SW 1271 (cell line): ENCODE measurements at places on chromosomes 6 and 20.

DNA sequence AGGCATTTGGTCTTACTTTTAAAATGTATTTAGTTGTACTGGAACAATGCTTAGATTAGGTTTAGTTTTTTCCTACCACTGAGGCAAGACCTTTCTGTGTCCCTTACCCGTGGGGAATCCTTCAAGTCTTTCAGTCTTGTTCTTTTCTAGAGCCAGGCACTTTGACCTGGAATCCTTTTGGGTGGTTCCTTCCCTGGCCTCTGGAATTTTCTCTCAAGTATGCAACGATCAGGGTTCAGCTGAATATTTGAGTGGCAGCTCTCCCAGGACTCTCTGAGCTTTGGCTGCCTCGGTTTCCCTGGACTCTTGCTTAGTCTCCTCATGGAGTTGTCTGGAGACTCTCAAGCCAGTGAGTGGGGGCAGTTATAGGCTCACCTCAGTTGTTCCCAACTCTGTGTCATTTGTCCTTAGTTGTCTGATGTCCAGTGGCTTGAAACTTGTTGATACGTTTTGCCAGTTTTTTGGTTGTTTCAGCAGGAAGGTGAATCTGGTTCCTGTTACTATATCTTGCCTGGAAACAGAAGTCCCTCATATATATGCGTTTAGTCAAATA lies 118.1 kb downstream of the QKI start:
- no peak for DNase-seq

DNA sequence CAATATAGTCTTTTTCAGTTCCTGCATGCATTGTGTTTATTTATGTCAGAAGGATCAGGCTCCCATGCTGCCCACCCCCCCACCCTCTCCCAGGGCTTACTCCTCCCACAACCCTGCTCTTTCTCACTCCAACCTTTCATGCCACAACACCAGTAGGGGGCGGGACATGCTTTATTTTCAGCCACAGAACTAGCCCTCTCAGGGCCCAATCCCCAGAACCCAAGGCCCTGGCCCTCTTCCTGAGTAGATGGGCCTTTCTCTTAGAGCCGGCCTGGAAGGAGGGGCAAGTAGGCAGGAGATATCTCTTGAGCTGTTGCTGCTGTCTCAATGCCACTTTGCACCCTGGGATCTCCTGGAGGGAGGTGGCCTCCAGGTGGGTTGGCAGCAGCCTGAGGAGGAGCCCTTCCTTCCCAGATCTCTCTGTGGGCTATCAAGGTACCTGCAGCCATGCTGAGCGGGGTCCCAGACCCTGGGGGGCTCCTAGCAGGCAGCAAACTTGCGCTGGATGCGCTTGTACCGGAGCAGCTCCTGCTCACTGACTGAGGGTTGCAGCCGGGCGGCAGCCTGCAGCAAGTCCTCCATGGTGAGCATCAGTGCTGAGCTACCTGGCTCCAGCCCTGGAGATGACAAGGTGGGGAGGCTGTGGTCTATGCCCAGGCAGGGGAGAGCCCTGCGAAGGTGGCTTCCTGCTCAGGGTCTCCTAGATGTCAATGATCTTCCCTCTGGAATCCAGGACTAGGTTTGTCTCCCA lies 3.5 kb downstream of the GNMT start:
- no peak for DNase-seq

GRCh38 chr6:47934023-47934422 lies 152.2 kb downstream of the OPN5 start:
- no peak for DNase-seq

- DNase-seq: no peak
These were observed 1.3 kb upstream of the LIME1 start for GRCh38 chr20:63734946-63735858.

- DNase-seq: no peak
These were observed 21.5 kb upstream of the GTSF1L start for GRCh38 chr20:43748274-43748673.

- DNase-seq: no peak
These were observed 162.4 kb downstream of the FRK start for GRCh38 chr6:115898246-115898645.

DNA sequence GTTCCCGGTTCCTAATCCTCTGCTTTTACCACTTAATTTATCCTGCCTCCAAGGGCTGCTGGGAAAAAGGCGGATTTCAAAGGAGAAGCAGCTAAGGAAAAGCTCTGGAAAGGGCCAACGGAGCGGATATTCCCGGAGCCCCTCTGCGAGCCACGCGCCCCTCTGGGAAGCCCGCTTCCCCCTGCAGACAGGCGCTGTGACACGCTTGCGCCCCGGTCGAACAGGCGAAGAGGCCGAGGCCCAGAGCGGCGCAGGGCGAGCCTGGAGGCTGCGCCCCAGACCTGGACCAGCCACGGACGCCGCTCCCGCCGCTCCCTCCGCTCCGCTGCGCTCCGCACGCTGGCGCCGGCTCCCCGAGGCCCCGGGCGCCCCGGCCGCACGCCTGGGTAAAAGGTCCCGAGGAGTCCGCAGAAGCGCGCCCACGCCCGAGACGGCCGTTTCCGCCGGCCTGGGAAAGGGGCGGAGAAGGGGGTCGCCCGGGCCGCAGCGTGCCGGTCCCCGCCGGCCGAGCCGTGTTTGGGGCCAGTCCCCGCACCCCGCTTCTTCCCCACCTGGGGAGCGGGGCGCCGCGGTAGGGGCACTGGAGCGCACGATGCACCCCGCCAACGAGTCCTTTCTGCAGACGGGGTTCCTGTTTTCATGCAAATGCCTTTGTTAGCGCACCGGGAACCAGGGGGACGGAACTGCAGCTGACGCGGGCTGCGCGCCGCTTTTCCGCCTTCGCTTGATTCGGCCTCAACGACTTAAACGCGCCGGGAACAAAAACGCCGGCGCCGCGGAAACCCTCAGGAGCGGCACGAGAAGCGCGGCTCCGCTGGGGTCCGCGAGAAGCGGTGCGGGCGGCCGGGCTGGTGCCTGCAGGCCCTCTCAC lies 91.9 kb upstream of the SIRPA start:
- DNase-seq: no peak

GRCh38 chr6:149921361-149921760 lies 1.6 kb downstream of the RAET1G start:
- no peak for DNase-seq

DNA sequence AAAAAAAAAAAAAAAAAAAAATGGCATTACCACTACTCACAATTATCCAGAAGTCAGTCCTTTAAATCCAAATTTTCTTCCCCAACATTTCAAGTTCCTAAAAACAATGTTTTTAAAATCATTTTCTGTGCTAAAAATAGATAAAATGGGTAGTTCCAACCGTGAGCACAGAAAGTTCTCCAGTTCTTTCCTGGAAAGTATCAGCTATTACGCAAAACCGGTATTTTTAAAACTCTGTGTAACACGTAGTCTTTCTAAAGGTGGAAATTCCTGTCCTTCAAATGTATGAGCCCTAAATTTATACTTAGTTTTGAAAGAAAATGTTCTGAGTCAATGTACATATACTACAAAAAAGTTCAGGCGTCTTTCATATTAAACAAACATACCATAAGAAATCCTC lies 83.5 kb upstream of the SCAF8 start:
- no peak for DNase-seq

DNA sequence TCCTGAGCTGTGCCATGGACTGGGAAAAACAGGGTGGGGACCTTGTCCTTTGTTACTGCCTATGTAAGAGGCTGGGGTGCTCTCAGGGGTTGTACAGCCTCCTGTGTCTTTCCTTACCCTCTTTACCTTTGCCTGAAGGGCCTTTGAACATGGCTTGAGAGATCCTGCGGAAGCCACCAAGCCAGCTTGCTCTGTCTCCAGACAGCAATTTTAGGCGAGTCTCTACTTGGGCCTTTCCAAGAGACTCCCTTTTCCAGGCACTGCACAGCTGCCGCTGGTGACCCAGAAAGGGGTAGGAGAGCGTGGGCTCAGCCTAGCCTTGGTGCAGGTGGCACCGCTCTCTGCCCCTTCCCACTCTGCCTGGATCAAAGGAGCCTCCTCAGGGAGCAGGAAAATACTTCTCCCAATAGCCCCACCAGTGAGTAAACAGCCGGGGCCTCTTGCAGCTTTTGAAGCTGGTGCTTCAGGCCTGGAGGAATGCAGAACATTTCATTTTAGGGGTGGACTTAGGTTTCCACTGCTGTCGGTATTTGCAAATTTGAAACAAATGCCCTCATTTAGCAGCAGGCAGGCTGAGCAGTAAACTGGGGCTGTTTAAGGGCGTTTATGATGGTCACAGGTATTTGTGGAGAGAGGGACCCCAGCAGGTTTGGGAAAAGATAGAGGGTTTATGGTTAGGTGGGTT lies 13.9 kb downstream of the PTK7 start:
- no peak for DNase-seq

- DNase-seq: no peak
These were observed 23.0 kb upstream of the FKBP5 start for GRCh38 chr6:35711731-35712130.

GRCh38 chr6:80457439-80457933 lies 351.0 kb downstream of the BCKDHB start:
- DNase-seq: no peak

DNA sequence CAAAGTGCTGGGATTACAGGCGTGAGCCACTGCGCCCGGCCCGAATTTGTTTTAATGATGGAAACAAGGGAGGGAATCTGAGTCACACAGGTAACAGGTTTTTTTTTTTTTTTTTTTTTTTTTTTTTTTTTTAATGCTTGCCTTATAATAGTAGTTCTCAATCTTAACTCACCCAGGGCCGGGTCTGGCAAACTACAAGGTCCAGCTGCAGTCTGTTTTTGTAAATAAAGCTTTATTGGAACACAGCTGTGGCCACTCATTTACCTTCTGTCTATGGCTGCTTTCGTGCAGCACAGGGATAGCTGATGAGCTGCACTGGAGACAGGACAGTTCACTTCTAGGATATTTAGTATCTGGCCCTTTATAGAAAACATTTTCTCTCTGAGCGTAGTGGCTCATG lies 58.0 kb downstream of the TFAP2C start:
- no peak for DNase-seq

- no peak for DNase-seq
These were observed 1.5 kb downstream of the KIZ start for GRCh38 chr20:21127201-21127981.

GRCh38 chr20:24701668-24702067 lies 232.2 kb downstream of the SYNDIG1 start:
- no peak for DNase-seq

DNA sequence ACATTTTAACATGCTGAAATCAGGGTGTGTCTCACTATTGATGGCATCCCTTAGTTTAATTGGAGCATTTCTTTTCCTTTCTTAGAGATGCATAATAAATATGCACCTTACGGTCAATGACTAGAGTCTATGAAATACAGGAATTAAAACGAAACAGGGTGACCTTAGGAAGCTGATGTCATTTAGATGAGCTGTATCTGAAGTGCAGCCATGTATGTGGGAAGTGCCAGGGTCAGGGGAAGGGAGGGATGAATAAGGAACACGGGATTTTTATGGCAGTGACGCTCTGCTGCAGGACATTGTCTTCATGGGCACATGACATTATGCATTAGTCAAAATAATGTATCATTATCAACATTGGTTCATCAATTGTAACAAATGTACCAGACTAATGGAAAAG lies 84.0 kb downstream of the AGPAT4 start:
- no peak for DNase-seq

DNA sequence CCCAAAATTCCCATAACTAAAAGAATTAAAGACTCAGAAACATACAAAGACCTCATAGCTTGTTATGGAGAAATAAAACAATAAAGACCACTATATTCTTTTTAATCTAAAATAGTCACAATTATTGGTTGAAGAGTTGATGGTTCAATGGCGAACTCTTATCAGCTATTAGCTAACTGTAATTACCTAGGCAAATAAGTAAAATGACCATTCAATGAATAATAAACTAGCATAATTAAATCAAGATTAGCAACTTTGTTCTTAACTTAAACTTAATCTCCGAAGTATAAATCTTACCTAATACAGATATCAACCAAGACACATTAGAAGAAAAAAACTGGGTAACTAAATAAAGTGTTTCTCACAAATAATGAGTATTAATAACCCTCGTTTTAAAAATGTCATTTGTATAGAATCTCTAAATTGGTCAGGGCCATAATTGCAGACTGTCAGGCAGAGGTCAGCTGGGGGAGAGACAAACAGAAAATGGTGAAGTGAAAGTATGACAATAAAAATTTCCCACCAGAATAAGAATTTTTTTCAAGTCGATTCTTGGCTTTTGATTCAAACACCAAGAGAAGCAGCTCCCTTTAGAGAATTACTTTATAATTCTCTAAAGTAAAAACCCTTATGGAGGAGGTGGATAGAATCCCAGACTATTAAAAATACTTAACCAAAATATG lies 1.7 kb downstream of the FKBP5 start:
- no peak for DNase-seq

- no peak for DNase-seq
These were observed 194.7 kb downstream of the TENT5A start for GRCh38 chr6:81557811-81558210.

- DNase-seq: no peak
These were observed 50.9 kb downstream of the SNRNP48 start for GRCh38 chr6:7640607-7641577.

DNA sequence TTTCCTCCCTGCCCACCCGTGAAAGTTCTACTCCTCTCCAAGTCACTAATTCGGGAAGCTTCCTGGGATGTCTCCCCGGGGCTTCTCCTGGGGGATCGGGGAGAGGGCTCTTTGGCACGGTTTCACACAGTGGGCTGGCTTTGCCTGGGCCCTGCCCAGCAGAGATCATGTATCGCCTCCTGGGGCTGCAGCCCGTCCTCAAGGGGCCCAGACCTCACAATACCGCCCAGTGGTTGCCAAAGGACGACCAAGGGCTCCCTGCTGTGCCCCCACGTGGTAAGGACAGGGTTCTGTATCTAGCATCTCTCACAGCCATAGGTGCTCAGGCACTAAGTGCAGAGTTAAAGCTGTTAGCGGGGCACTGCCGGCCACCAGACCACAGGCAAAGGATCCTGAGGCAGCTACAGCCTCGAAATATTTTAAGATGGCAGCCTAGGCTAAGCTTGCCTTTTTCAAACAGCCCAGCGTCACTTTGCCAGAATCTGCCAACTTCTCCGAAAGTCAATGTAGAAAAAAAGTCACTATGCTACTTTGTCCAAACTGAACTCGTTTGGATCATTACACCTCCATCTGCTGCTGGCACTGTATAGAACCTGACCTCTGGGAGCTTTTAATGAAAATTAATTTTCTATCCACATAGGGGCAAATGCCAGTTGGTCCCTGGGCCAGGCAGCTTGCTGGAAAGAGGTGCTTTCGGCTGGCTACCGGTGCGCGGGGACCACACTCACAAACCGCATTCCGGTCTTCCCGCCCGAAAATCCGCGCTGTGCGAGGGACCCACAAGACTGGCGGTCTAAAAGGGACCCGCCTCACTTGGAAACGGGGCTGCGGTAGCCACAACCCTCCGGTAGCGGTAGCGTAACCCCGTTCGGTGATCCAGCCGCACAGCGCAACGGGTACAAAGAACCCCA lies 1.3 kb upstream of the NNAT start:
- no peak for DNase-seq

- DNase-seq: no peak
These were observed 4.5 kb upstream of the ZNF451 start for GRCh38 chr6:57085471-57085870.
